ENCODE measurements at places on chromosomes 13 and 19. TPM values are rescaled to one million over a fixed set of nuclear protein-coding genes. Genes with fewer than 3 reads are reported as not detected.

DNA sequence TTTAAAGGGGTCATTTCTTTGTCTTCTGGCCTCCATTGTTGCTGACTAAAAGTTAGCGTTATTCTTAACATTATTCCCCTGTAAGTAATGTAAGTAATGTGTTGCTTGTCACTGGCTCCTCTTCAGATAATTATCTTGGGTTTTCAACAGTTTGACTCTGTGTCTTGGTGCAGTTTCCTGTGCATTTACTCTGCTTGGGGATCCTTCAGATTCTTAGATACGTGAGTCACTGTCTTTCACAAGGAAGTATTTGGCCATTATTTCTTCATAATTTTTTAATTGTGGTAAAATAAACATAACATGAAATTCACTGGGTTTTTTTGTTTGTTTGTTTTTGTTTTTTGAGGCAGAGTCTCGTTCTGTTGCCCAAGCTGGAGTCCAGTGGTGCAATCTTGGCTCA lies 13.5 kb upstream of the OR7D2 start:
- H3K4me3 ChIP-seq: no peak overlapping the region
- H3K27ac ChIP-seq: no peak overlapping the region
- no peak for DNase-seq
- H3K4me1 ChIP-seq: no peaks in the 10 kb centered on the region
- H3K36me3 ChIP-seq: peaks cover 39% of the 10 kb centered on the region

- H3K4me1 ChIP-seq: no peaks in the 10 kb centered on the region
- no peak for DNase-seq
- no peaks in the 10 kb centered on the region for H3K36me3 ChIP-seq
These were observed 448.1 kb upstream of the MIR17HG start for GRCh38 chr13:90899416-90899815.

DNA sequence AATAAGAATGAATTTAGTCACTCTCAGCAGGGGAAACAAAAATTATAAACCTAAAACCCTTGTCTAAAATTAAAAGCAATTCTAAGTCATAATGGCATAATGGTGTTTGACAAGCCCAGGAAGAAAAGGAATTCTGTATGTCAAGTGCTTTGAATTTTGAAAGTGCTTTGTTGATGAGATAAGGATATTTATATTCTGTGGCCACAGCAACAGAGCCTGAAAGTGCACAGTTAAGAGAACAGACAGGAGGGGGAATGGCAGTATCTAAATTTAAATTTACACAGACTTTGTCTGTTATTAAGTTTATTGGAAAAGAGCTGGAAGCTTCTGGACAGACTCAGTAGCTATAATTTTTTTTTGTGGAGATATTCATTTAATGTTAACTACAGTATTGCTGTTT lies 69.8 kb downstream of the OLFM4 start:
- DNase-seq: no peak
- H3K4me1 ChIP-seq: peaks cover 18% of the 10 kb centered on the region
- no peaks in the 10 kb centered on the region for H3K27me3 ChIP-seq
- no peak overlapping the region for H3K27ac ChIP-seq
- no peaks in the 10 kb centered on the region for H3K36me3 ChIP-seq

GRCh38 chr19:33263325-33264023 lies 37.8 kb upstream of the SLC7A10 start:
- no peaks in the 10 kb centered on the region for H3K27me3 ChIP-seq
- DNase-seq: no peak
- no peak overlapping the region for H3K27ac ChIP-seq
- no peaks in the 10 kb centered on the region for H3K36me3 ChIP-seq
- no peak overlapping the region for H3K4me3 ChIP-seq

GRCh38 chr13:107733276-107733675 lies 482.1 kb downstream of the LIG4 start:
- no peaks in the 10 kb centered on the region for H3K27me3 ChIP-seq
- H3K36me3 ChIP-seq: no peaks in the 10 kb centered on the region
- H3K4me1 ChIP-seq: no peaks in the 10 kb centered on the region
- no peak overlapping the region for H3K4me3 ChIP-seq
- H3K27ac ChIP-seq: no peak overlapping the region
- no peak for DNase-seq

DNA sequence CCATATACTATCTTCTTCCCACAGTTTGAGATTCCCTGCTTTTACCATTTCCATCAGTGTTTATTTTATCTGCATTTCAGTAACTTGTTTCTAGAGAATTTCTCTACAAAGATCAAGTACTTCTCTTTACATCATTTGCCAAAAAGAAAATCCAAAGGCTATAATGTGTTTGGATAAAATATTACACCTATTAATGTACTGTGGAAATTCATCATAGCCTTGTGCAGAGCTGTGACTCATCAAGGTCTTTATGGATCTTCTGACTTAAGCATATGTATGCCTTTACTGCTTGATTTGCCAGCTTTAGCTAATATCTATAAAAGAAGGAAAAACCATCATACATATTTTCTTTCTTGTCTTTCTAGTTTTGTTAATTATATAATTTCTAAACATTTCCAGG lies 9.6 kb upstream of the HTR2A start:
- H3K27me3 ChIP-seq: no peaks in the 10 kb centered on the region
- H3K4me1 ChIP-seq: no peaks in the 10 kb centered on the region
- H3K36me3 ChIP-seq: no peaks in the 10 kb centered on the region
- no peak overlapping the region for H3K4me3 ChIP-seq

GRCh38 chr13:26062853-26063444 lies 11.1 kb upstream of the SHISA2 start:
- H3K4me1 ChIP-seq: no peaks in the 10 kb centered on the region
- H3K4me3 ChIP-seq: no peak overlapping the region
- H3K36me3 ChIP-seq: no peaks in the 10 kb centered on the region
- no peak overlapping the region for H3K27ac ChIP-seq

DNA sequence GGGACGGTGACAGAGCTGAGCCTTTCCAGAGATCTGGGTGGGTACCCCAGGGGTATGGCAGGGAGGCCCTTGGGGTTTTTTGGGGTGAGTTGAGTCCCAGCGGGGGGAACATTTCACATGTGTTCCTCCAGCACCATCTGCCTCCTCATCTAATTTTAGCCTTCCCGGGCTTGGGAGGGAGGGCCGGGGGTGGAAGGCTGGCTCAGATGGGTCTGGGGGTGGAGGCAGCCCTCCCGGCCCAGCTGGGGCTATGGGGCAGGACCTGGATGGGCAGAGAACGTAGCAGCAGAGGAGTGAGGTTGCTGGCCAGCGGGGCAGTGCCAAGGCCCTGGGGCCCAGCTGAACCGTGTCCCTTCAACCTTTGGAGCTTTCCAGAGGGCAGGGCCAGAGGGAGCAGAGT lies 23.5 kb downstream of the ADGRL1 start:
- H3K4me1 ChIP-seq: no peaks in the 10 kb centered on the region
- no peak overlapping the region for H3K27ac ChIP-seq

DNA sequence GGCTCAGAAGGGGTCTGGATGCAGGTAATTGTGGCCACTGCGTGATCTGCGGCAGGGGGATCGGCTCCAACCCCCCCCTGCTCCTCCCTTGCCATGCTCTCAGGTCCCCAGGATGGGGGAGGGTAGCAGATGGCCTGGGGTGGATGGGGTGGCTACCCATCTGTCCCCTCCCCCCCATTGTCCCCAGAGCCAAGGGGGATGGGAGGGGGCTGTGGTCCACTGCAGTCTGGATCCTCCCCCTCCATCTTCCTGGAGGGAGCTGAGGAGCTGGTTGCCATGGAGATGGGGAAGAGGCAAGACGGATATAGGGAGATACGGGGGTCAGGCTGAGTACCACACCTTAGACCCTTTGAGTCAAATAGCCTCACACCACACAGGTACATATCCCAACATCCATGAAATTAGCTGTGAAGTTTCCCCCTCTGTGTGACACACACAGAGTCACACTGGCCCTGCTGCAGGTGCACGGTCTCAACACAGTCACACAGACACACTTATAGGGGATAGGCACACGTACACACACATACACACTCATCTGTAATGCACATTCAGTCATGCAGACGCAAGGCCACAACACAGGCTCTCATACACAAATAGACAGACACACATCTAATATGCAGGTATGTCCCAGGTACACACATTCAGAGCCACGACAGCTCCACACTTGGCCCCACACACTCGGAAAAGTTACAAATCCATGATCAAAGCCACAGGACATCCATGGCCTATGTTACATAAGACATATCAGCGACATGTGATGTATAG lies 1.8 kb upstream of the NOVA2 start:
- peaks cover 7% of the 10 kb centered on the region for H3K4me1 ChIP-seq
- H3K27me3 ChIP-seq: no peaks in the 10 kb centered on the region
- no peak for DNase-seq
- H3K4me3 ChIP-seq: no peak overlapping the region
- H3K36me3 ChIP-seq: no peaks in the 10 kb centered on the region
- no peak overlapping the region for H3K27ac ChIP-seq

DNA sequence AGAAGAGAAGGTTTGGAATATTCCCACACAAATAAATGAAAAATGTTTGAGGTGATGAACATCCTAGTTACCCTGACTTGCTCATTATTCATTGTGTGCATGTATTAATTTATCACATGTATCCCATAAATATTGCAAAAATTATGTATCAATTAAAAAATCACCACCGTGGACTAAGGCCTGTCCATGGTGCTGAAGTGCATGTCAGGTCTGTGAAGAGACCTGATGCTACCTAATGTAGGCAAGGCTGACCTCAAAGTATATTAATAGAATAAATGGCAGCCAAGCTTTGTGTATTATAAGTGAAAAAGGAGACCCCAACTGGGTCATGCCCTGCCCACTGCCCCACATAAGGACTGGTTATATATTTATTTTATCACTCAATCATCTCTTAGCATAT lies 34.4 kb upstream of the ZNF835 start:
- H3K36me3 ChIP-seq: no peaks in the 10 kb centered on the region
- no peaks in the 10 kb centered on the region for H3K27me3 ChIP-seq
- H3K27ac ChIP-seq: no peak overlapping the region
- DNase-seq: peak; percentile 54

DNA sequence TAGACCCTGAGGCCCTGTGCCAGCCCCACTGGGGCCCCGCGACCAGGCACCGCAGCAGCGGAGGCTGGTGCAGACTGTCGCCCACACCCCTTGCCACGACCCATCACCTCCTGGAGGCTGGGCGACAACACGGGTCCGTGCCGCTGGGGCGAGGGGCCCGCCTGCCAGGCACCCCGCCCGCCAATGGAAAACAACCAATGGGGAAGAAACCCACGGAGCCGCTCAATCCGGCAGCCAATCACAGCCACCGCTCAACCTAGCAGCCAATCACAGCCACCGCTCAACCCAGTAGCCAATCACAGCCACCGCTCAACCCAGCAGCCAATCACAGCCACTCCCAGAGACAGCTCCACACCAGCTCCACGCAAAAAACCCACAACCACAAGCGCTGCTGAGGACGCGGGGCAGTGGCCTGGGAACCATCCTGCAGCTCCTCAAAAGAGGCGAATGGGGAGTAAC lies 29.7 kb downstream of the GPX4 start:
- peak overlapping the region; percentile 70 for H3K4me3 ChIP-seq
- H3K27ac ChIP-seq: no peak overlapping the region
- no peaks in the 10 kb centered on the region for H3K36me3 ChIP-seq
- DNase-seq: peak; percentile 96
- H3K27me3 ChIP-seq: peaks cover 3% of the 10 kb centered on the region
- H3K4me1 ChIP-seq: peaks cover 30% of the 10 kb centered on the region

DNA sequence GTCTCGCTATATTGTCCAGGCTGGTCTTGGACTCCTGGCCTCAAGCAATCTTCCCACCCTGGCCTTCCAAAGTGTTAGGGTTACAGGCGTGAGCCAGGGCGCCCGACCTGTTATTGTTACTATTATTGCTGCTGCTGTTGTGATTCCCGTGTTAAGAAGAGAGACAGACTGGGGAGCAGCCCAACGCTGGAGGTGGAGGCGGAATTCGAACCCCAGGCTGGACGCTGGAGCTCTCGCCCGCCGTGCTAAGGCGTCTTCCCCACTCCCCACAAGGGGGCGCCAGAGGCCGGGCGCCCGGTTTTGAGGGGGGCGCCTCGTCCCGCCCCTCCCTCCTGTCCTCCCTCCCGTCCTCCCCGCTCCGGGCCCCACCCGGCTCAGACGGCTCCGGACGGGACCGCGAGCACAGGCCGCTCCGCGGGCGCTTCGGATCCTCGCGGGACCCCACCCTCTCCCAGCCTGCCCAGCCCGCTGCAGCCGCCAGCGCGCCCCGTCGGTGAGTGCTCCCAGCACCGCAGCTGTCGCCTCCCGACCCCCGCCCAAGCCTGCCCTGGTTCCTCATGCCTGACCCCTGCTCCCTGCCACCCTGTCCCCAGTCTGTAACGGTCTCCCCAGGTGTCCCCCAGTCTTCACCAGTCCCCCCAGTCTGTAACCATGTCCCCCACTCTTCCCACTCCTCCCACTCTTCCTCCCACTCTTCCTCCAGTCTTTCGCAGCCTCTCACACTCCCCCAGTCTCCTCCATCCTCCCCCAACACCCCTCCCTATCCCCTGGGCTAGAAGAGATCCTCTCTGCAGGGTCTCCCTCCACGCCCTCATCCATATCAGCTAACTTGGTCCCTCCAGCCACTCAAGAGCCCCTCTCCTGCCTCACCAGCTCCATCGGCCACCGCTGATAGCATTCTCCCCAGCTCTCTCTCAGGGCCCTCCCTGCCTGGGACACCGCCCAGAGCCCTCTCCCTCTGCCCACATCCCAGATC lies at the start of gene EHD2:
Gene EHD2, plus strand, starts transcription at position 377 of the 976 bp plus-strand sequence. CDS start 3,191 bp downstream, outside the sequence.
- no peaks in the 10 kb centered on the region for H3K4me1 ChIP-seq
- peak; percentile 64 for DNase-seq
- H3K36me3 ChIP-seq: no peaks in the 10 kb centered on the region

- no peak overlapping the region for H3K27ac ChIP-seq
- H3K4me3 ChIP-seq: no peak overlapping the region
- H3K27me3 ChIP-seq: no peaks in the 10 kb centered on the region
These were observed 187.6 kb upstream of the TSC22D1 start for GRCh38 chr13:44763615-44764301.

DNA sequence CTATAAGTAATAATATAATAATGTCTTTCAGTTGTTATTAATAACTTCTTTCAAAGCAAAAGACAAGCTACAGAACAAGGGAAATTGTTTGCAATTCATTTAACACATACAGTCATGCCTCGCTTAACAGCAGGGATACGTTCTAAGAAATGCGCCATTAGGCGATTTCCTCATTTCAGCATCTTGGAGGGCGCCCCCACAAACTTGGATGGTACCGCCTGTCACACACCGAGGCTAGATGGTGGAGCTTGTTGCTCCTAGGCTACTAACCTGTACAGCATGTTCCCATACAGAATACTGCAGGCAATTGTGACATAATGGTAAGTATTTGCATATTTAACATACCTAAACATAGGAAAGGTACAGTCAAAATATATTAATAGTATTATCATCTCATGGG lies 8.2 kb upstream of the ANKRD10 start:
- DNase-seq: no peak
- no peaks in the 10 kb centered on the region for H3K27me3 ChIP-seq
- no peaks in the 10 kb centered on the region for H3K36me3 ChIP-seq

SIGLEC12 gene
- total RNA-seq: not detected

C19orf85 gene
- total RNA-seq: not detected

FOXA3 gene
- total RNA-seq: not detected

GNG7 gene
- 1.3 TPM for total RNA-seq

HAUS5 gene
- 26.2 TPM for total RNA-seq

C19orf18 gene
- total RNA-seq: 1.4 TPM

CLIP3 gene
- 1.2 TPM for total RNA-seq

Data from Karpas-422 (cell line).